T-cell (primary cell): ENCODE measurements at places on chromosomes 11 and 22.

DNA sequence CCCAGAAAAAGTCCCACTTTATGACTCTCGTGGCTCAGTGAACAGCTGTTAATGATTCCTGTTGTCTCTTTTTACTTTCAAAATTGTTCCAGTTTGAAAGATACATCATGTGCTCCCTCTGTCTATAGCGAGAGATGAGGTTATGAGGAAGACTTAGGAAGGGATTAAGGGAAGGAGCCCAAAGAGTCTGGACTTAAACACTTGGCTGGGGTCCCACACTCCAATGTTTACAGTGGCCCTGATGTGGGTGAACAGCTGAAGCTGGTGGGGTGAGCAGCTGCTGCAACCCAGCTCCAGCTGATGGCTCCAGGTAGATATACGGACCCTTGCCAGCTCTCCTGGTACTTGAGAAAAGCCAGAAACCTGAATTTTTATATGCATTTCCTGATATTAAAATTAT, 84.5 kb upstream of the PLET1 start:
- DNase-seq = no peak

DNA sequence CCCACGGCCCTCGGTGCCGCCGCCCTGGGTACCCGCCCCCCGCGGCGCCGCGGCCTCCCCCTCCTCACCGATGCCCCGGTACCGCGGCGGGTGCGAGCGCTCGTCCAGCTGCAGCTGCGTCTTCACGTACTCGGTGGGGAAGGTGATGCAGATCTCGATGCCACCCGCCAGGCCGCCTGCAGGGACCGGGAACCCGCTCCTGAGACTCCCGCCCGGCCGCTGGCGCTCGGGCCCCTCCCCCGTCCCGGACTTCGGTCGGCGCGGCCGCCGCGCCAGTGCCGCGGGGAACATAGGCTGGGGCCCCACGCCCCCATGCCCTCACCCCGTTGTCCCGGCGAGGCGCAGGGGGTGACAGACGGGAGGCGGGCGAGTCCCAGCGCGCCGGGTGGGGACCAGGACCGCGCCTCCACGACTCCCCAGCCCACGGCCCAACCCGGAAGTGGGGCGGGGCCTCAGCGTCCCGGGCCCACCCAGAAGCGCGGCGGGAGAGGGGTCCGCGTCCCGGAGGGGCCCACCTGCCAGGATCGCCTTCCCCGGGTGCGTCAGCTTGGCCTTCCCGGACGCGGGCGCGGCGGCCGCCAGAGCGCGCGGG, 375 bp downstream of the SLC25A1 start:
- DNase-seq = peak; percentile 45

DNA sequence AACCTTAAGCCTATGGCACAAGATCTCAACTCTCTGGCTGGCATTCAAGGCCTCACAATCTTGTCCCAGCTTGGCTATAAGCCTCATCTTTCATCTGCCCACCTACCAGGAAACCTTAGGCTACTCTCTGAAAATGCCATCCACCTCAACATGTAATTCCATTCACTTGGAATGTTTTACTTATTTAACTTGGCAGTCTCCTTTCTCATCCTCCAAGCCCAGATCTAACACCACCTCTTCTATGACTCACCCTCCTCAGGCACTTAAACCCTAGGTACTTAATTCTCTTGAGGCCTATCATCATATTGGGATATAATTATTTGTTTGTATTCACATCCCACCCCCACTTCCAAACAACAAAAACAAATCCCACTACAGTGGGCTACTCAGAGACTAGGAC, 15.0 kb downstream of the POGLUT3 start:
- DNase-seq = no peak

GRCh38 chr22:37929390-37929789, 23.3 kb downstream of the MICALL1 start:
- no peak for DNase-seq

- DNase-seq = no peak
These were observed 594 bp downstream of the MPST start for GRCh38 chr22:37020192-37020479.
